ENCODE measurements at places on chromosomes 4 and X.

DNA sequence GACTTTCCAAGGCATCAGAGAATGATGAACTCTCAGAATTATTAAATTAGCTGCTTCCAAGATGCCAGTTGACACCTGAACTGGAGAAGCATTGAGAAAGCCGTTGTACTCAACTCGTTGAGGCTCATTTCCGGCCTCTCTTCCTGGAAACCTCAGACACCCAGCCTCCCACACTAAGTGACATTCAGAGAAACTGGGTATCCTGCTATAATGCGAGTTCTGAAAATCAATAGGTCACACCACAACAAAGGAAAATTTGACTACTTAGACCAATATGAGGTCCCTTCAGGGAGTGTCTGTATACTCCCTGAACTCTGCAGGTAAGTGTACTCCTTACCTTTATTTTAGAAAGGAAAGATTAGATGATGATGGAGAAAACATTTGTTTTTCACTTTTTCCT, 51.2 kb downstream of the ENPEP start:
- no peak for DNase-seq

DNA sequence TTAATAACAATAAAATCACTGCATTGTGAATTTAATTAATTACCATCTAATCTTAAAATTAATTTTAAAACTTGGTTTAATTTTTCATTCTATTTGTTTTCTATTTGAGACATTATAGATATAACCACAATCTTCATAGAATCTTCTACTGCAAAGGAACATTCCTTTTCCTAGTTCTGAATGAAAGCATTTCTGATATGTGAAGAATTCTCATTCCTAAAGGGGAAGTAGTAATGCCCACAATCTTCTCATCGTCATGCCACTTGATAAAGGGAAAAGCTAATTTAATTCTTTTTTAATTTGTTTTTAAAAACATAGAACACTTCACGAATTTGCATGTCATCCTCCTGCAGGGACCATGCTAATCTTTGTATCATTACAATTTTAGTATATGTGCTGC, 23.7 kb downstream of the MGARP start:
- DNase-seq = no peak

DNA sequence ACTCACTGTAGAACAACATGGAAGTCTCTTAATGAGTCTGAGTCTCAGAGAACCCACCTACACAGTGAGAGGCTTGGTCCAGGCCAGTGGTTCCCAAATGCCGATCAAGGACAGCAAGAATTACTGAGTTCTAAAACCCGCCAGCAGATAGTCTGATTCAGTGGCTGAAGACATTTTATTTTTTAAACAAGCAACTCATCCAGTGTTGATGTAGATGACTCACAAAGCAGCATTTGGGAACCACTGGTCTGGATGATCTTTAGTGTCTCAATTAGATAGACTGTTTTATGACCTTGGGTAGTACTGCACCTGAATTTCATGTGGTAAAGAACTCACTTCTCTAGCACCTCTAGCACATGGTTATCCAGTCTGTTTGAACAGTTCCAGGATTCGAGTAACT, 193.6 kb downstream of the FBXW7 start:
- DNase-seq = no peak

DNA sequence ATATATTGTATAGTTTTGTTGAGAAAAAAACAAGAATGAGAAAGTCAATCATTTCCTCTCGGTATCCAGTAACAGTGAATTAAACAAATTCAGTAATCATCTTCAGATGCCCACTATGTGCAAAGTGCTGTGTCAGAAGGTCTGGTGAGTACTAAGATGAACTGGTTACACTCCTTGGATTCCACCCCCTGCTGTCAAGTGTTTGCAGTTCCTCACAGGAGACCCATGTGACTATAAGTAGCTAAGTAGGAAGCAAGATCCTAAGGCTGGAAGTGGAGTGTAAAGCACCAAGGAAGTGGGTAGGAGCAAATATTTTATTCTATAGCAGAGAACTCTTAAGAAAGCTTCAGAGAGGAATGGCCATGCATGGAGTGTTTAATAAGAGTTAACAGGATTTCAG, 73.6 kb downstream of the SNX25 start:
- DNase-seq = peak; percentile 31

DNA sequence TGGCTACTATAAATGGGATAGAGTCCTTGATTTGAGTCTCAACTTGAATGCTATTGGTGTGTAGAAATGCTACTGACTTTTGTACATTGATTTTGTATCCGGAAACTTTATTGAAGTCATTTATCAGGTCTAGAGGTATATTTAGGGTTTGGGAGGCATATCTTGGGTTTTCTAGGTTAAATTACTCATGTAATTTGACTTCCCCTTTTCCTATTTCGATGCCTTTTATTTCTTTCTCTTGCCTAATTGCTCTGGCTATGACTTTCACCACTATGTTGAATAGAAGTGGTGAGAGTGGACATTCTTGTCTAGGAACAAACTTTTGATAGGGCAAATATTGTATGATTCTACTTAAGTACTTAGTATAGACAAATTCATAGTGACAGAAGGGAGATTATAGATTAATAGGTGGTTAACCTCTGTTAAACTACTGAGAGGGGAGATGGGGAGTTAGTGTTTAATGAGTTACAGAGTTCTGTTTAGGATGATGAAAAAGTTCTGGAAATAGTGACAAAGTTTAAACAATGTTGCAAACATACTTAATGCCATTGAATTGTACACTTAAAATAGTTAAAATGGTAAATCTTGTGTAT, 22.8 kb upstream of the HSPA4L start:
- no peak for DNase-seq

DNA sequence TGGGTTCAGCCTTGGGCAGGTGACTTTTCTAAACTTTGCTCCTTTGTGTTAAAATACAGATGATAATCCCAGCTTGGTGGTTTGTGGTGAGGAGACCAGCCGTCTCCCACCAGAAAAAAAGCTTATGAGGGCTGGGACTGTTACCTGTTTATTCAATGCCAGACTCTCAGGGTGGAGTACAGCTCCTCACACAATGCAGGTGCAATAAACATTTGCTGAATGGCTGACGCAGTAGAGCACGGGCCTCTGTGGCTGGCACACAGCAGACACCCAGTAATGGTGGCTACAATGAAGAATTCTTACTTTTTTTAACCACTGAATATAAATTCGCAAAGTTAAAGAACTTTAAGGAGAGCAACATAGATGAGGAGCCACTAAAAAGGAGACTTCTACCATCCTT, 30.2 kb downstream of the BEND4 start:
- DNase-seq = no peak

- no peak for DNase-seq
Observed at GRCh38 chr4:171667906-171668305, 145.3 kb upstream of the GALNTL6 start.

DNA sequence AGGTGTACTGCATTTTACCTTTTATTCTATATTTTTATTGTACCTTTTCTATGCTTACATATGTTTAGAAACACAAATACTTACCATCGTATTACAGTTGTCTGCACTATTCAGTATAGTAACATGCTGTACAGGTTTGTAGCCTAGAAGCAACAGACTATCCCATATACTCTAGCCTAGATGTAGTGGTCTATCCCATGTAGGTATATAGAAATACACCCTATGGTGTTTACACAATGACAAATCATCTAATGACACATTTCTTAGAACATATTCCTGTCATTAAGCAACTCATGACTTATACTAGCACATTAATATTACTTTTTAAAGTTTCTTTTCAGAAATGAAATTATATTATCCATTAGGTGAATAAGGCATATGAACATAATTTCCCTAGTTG, 111.1 kb upstream of the HPGD start:
- no peak for DNase-seq

DNA sequence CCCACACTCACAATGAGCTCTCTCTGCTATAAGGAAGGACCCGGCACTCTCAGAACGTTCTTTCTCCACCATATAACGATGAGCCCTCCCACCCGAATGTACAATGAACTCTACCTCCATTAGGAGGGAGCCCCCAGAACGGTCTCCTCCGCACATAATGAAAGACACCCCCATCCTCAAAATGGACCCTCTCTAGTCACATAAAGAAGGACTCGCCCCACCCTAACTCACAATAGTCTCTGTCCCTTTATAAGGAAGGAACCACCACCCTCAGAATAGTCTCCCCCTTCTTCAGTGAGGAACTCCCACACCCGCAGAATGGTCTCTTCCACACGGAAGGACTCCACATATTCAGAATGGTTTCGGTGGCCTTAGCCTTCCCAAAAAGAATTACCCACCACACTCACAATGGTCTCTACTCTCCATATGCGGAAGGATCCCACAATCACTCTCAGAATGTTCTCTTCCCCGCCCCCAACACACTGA, 477 bp downstream of the SLC35A2 start:
- DNase-seq = peak; percentile 41

DNA sequence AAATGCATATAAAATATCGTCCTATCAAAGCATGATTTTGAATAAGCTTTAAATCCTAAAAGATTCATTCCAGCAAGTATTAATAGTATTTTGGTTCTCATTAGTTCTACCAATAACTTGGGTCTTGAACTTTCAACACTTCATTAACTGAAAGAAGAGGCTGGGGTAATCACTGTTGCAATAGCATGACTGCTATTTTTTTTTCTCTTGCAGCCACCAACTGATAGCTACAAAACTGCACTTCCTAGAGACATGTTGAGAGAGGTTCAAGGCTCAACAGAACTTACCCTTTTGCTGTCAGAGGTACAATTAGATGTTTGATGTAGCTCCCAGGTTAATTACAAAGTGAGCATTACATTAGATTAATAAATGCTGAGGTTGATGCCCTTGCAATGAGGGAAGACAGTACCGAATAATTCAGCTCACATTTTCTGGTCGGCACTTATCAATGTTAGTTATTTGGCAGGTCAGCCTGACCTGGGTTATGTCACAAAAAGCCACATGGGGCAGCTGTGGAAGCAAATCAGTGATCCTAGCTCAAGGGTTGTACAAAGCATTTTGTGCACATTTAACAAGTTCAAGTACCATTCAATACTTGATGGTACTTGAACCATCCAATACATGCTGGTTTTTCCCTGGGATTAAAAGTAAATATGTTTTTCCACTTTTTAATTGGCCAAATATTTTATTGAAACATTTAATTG, 29.9 kb upstream of the TET2 start:
- no peak for DNase-seq

DNA sequence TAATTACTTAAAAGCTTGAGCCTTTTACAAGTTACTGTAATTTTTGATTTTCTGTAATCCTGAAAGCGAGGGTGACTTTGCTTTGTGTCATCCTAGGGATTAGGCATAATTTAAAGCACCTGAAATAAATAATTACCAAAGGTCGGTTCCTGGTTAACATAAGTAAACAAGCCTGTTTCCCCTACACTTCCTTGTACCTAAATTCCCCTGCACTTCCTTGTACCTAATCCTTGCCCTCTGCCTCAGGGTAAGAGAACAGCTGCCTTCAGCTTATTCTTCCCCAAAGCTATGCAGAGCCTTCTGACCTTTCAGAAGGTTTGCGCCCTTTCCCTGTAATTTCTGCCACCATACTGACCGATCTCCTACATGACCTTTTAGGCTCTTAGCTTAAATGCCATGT, 166.1 kb upstream of the PDE5A start:
- no peak for DNase-seq

DNA sequence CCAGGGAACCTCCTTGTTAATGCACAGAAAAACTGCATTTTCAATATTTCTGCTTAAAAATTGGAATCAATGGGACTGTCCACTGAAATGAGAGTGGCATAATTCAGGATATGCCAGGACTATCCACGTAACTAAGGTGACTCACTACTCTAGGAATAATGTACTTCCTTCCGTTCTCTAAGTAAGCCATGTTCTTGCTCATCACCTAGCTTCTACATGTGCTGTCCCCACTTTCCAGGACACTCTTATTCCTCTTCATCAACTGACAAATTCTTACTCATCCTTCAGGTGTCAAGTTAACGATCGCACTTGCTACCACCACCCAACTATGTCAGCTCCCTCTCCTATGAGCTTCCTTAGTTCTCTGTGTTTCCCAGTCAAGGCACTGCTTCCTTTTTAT, 342.8 kb upstream of the F9 start:
- no peak for DNase-seq

DNA sequence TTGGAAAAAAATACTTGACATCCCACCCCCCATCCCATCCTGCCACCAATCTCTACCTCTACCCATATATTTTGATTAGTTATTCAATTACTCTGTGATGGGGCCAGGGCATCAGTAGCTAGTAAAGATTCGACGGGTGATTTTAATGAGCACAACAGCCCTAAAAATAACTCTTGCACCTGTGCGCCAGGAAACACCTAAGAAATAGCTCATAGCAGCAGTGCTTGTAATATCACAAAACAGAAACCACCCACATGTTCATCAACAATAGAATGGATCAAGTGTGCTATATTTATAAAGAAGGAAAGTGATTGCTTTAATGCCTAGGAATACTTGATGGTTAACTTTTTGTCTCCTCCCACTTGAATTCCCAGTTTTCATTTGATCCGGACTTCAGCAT, 225.6 kb upstream of the LCORL start:
- DNase-seq = no peak

- no peak for DNase-seq
Observed at GRCh38 chr4:20754036-20754435, 53.8 kb downstream of the PACRGL start.

DNA sequence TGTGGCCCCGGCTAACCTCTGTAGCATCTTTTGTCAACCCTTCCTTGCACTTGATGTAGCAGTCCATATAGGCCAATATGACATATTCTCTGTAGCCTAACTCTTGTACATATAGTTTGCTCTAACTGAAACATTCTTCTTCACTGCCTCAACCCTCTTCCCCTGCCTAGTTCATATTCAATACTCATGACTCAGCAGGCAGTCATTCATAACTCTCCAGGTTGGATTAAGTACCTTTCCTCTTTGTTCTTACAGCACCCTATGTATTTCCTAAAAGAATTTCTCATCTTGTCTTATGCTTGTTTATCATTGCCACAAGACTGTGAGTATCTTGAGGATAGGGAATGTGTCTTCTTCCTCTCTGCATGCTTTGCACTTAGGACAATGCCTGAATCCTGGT, 76.9 kb downstream of the TMLHE start:
- DNase-seq = no peak

GRCh38 chrX:150050387-150050786, 112.1 kb upstream of the EOLA2 start:
- no peak for DNase-seq

DNA sequence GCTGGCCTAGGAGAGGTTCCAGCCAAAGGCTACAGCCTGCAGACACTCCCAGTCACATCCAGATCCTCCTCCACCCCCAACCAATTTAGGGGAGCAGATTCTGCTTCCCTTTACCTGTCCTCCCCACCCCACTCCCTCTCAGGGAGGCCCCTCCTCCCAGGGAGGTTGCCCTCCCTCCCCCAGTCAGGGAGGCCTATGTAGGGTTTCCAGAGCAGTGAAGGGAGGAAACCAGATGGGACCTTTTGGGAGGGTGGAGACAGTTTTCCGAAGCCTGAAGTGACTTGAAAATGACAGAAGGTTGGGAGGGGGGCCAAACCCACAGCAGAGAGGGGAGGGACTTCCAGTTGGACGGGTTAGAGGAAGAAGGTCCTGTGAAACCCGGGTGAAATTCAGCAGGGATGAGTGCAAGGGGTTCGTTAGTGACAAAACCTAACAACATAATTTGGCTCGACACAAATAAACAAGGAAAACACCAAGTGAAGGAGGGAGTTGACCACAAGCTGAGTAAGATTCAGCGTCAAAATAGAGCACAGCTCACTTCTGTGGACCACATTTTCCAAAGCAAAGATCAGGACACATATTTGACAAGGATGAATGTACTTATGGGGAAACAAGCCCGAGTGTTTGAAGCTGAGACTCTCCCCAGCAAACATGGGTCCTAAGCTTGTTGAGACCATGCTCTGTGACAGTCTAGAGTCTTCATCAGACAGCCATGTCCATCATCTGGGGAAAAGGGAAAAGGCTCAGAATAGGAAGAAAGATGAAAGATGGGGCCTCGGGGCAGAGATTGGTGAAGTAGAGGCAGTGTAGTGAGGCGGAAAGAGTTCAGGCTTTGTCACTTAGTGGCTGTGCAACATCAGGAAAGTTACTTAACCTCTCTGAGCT, 46.4 kb downstream of the PRPS1 start:
- peak; percentile 97 for DNase-seq

Data from fibroblast of gingiva (primary cell).